Heart left ventricle (tissue), 16 donors: ENCODE measurements at places on chromosomes 6 and 20.

DNA sequence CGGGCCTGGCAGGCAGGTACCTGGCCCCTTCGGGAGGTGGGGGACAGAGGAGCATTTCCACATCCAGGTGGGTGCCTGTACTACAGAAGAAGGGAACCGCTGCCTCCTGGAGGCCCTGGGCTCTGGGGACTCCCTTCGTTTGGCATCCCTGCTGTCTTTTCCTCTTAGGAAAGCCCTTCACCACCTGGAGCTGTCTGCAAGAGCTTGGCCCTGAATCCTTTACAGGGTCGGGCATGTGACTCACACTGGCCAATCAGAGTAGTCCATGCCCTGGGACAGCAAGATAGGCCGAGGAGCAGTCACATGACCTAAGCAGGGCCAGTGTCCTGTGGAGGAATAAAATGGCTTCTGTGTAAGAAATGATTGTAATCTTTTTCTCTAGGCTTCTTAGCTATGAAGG lies 224.9 kb downstream of the ANKRD60 start:
- H3K27me3 ChIP-seq = no peaks in the 10 kb centered on the region
- no peaks in the 10 kb centered on the region for H3K4me1 ChIP-seq
- H3K36me3 ChIP-seq = no peaks in the 10 kb centered on the region
- no peak for DNase-seq

- H3K4me3 ChIP-seq = no peak overlapping the region
- no peaks in the 10 kb centered on the region for H3K36me3 ChIP-seq
- peaks cover 13% of the 10 kb centered on the region for H3K4me1 ChIP-seq
- H3K27ac ChIP-seq = no peak overlapping the region
- DNase-seq = no peak
Observed at GRCh38 chr6:169144356-169144755, 109.3 kb downstream of the THBS2 start.

DNA sequence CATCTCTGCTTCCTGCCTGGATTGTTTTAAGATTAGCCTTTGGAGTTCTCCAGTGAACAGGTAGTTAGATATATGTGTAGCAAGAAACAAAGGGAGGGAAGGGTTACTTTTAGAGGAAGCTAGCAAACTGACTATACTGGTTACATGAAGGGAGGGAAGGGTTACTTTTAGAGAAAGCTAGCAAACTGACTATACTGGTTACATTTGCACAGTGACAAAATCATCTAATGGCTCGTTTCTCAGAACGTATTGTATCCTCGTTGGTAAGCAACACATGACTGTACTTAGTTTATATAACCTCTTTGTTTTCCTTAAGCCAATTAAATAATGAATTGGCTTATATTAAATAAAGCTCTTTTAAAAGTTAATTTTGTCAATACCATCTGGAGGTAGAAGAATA lies 540.9 kb downstream of the EPM2A start:
- H3K36me3 ChIP-seq = no peaks in the 10 kb centered on the region
- DNase-seq = no peak
- H3K27ac ChIP-seq = no peak overlapping the region
- no peak overlapping the region for H3K4me3 ChIP-seq

- H3K4me1 ChIP-seq = no peaks in the 10 kb centered on the region
- no peaks in the 10 kb centered on the region for H3K27me3 ChIP-seq
- H3K36me3 ChIP-seq = no peaks in the 10 kb centered on the region
- no peak for DNase-seq
- no peak overlapping the region for H3K4me3 ChIP-seq
- no peak overlapping the region for H3K27ac ChIP-seq
Observed at GRCh38 chr6:126821706-126822105, 296.8 kb upstream of the RSPO3 start.

DNA sequence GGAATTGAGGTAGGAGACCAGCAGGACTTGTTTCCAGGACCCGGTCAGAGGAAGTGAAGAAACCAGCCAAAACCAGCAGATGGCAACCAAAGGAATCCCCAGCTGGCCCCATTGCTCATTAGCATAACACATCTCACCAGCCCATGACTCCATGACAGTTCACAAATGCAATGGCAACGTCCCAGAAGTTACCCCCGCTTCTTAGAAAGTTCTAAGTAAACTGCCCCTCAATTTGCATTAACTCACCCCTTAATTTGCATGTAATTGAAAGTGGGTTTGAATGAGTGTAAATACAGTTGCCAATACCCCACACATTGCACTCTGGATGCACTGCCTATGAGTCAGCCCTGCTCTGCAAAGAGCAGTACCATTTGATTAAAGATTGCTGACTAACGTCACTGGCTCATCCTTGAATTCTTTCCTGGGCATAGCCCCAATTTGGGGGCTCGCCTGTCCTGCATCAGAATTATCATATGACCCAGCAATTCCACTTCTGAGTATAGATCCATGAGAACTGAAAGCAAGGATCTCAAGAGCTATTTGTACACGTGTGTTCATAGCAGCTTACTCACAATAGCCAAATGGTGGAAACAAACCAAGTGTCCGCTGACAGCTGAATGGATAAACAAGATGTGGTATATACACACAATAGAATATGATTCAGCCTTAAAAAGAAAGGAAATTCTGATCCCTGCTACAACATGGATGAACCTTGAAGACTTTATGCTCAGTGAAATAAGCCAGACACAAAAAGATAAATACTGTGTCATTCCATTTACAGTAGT lies 36.4 kb downstream of the MYLK4 start:
- no peak overlapping the region for H3K27ac ChIP-seq
- no peaks in the 10 kb centered on the region for H3K4me1 ChIP-seq
- no peaks in the 10 kb centered on the region for H3K36me3 ChIP-seq
- H3K4me3 ChIP-seq = no peak overlapping the region

- DNase-seq = no peak
- no peaks in the 10 kb centered on the region for H3K4me1 ChIP-seq
- H3K27ac ChIP-seq = no peak overlapping the region
- no peaks in the 10 kb centered on the region for H3K36me3 ChIP-seq
- H3K27me3 ChIP-seq = peaks cover 6% of the 10 kb centered on the region
Observed at GRCh38 chr20:38325905-38326304, 20.4 kb upstream of the LBP start.

GRCh38 chr6:143993965-143994646 lies 14.0 kb downstream of the PLAGL1 start:
- no peak for DNase-seq
- H3K4me3 ChIP-seq = no peak overlapping the region
- H3K27ac ChIP-seq = no peak overlapping the region
- H3K4me1 ChIP-seq = no peaks in the 10 kb centered on the region
- no peaks in the 10 kb centered on the region for H3K27me3 ChIP-seq

GRCh38 chr20:51624157-51624731 lies 81.7 kb upstream of the NFATC2 start:
- DNase-seq = no peak
- no peak overlapping the region for H3K27ac ChIP-seq
- peaks cover 3% of the 10 kb centered on the region for H3K4me1 ChIP-seq
- H3K36me3 ChIP-seq = peaks cover 6% of the 10 kb centered on the region

GRCh38 chr6:33824461-33825154 lies 20.8 kb upstream of the MLN start:
- H3K27ac ChIP-seq = no peak overlapping the region
- no peaks in the 10 kb centered on the region for H3K36me3 ChIP-seq
- H3K27me3 ChIP-seq = peaks cover 5% of the 10 kb centered on the region
- H3K4me3 ChIP-seq = no peak overlapping the region
- DNase-seq = no peak

DNA sequence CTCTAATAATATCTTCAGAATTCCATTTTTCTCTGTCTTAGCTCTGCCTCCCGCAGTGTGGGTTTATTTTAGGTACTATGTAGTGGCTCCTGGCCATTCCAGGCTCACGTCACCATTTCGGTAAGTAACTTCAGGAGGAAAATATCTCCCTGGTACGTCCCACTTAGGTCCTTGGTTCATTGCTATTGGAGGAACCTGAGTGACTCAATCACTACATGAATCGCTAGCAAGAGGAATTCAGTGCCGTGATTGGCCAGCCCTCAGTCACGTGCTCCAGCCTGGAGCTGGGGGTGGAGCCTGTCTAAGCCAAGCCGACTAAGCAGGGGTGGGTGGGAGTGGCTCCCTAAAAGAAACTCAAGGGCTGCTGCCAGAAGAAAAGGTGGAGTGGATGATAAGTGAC lies 67.3 kb upstream of the E2F3 start:
- H3K4me3 ChIP-seq = no peak overlapping the region
- H3K4me1 ChIP-seq = no peaks in the 10 kb centered on the region
- no peaks in the 10 kb centered on the region for H3K36me3 ChIP-seq
- no peak overlapping the region for H3K27ac ChIP-seq
- peak; percentile 79 for DNase-seq

DNA sequence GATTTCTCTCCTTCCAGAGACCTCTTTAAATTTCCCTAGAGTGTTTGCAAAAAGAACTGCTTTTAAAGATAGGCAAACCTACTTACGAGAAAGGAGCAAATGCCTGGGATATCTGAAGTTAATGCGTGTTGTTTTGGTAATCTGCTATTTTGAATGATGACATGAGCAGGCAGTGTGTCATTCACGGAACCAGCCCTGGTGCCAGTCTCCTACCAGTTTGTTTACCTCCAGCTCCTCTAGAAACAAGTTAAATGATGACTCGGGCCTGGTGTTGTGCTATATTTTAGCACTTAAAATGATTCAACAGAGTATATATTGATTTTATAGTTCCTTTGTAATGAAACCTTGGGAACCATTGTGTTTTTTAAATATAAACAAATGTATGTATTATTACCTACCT lies 41.1 kb upstream of the MAP3K4 start:
- no peaks in the 10 kb centered on the region for H3K27me3 ChIP-seq
- peak overlapping the region; percentile 72 for H3K27ac ChIP-seq
- peaks cover 11% of the 10 kb centered on the region for H3K4me1 ChIP-seq
- H3K4me3 ChIP-seq = no peak overlapping the region
- H3K36me3 ChIP-seq = no peaks in the 10 kb centered on the region

DNA sequence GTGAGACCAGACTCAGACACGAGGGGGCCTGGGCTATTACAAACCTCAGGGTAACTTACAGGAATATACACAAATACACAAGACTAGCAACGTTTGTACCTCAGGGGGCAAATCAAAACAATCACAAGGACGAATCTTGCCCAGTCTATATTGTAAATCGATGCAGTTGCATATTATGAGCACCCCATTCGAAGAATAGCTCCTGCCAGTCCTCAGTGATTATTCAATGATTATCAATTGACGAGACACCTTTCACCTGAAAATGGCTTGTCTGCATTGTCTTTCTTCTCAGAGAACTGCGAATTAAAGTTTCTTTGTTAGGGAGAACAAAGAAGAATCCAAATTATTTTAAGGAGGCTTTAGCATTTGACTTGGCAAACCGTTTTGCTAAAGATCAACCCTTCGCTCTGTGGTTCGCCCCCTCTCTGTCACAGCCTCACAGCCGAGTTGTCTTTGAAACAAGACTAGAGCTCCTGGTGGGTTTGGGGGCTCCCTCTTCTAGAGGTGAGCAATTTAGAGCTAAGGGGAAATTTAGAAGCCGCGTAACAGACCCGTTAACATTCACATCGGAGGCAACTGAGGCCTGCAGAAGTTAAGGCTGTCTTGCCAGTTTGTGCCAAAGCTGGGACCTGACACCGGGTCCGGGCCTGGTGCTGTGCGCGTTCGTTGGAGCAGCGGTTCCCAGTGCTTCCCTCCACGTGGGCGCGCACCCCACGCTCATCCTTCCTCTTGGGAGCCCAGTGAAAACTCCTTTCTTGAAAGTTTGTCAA lies 24.9 kb upstream of the MAP3K7 start:
- H3K4me3 ChIP-seq = peak overlapping the region; percentile 57
- H3K27ac ChIP-seq = peak overlapping the region; percentile 27
- peaks cover 15% of the 10 kb centered on the region for H3K4me1 ChIP-seq
- no peaks in the 10 kb centered on the region for H3K36me3 ChIP-seq
- DNase-seq = no peak
- H3K27me3 ChIP-seq = peaks cover 3% of the 10 kb centered on the region

DNA sequence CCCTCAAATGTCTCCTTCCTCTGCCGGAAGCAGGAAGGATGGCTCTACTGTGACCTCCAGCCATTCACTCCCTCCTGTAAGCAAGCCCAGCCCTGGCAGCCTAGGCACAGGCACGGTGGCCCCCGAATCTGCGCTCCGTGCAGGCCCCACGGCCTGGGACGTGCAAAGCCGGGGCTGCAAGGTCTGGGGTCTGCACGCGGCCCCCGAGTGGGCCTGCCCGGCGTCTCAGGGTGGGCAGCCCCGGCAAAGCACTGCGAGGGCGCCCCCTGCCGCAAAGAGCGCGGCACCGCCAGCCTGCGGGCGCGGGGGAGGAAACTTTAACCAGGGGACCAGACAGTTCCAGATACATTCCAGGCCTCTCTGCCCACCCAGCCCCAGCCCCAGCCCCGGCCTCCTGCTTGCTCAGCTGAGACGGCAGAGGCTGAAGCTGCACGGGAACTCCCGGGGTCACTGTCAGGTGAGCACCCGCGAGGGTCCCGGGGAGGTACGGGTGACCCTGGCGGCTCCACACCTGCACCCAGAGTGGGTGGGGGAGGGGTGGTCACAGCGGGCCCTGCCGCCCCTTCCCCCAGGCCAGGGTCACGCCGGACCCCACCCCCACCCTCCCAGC lies 98.8 kb downstream of the ASXL1 start:
- peaks cover 20% of the 10 kb centered on the region for H3K36me3 ChIP-seq
- no peak overlapping the region for H3K27ac ChIP-seq
- H3K27me3 ChIP-seq = no peaks in the 10 kb centered on the region
- no peak for DNase-seq
- peaks cover 21% of the 10 kb centered on the region for H3K4me1 ChIP-seq
- H3K4me3 ChIP-seq = peak overlapping the region; percentile 55

GRCh38 chr6:167152862-167153261 lies 4.9 kb downstream of the GPR31 start:
- peak overlapping the region; percentile 39 for H3K4me3 ChIP-seq
- H3K27me3 ChIP-seq = peaks cover 10% of the 10 kb centered on the region
- no peak overlapping the region for H3K27ac ChIP-seq
- peaks cover 12% of the 10 kb centered on the region for H3K4me1 ChIP-seq
- H3K36me3 ChIP-seq = no peaks in the 10 kb centered on the region
- no peak for DNase-seq

GRCh38 chr6:157037165-157037564 lies 260.0 kb downstream of the ARID1B start:
- H3K27me3 ChIP-seq = no peaks in the 10 kb centered on the region
- H3K4me1 ChIP-seq = peaks cover 15% of the 10 kb centered on the region
- no peaks in the 10 kb centered on the region for H3K36me3 ChIP-seq
- no peak overlapping the region for H3K4me3 ChIP-seq

DNA sequence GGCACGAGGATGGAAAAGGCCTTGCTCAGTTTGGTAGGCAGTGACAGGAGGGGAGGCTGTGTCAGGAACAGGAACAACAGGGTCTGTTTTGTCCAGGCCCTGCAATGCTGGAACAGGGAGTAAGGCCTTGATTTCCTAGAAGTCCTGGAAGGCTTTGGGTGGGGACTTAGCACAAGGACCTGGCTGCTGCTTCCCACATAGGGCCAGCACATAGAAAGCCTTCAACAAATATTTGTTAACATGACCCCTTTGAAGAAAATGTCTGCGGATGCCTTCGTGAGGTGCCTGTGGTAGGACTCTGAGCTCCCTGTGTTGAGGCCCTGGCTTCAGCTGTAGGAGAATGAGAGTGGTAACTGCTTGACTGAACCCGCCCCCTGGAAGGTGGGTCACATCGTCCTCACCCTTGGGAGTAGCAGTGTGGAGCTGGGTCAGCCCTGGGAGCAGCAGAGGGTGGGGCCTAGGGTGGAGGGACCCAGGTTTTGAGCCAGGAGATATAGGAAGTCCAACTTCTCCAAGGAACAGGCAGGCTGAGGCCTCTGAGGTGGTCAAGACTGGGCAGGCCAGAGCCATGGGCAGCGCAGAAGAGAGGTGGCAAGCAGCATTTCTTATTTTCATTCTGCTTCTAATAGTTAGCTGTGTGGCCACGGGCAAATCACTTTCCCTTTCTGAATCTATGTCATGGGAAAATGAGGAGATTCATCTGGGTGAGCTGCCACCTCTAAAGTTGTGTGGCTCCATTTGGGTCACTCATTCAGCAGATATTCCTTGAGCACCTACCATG lies 50.0 kb downstream of the CNBD2 start:
- H3K27ac ChIP-seq = no peak overlapping the region
- no peaks in the 10 kb centered on the region for H3K27me3 ChIP-seq
- H3K4me1 ChIP-seq = peaks cover 17% of the 10 kb centered on the region
- H3K4me3 ChIP-seq = no peak overlapping the region
- no peak for DNase-seq
